ENCODE measurements at places on chromosomes 5 and 9.

DNA sequence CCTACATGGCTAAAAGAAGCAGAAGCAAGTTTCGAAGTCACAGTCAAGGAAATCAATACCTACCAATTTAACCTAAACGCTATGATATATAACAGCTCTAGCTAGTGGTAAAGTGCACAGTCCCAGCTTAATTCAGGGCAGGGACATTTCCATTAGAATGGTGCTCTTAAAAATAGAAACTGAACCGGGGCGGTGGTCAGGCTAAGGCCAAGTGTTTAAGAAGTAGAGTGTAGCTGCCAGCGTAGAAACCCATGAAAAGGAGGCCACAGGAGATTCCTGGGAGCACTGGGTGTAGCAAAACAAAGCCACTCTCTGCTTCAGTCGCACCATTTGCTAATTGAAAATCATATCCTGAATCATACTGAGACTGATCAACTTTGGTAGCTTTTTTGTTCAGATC, 28.8 kb downstream of the PPIC start:
- no peak for DNase-seq

DNA sequence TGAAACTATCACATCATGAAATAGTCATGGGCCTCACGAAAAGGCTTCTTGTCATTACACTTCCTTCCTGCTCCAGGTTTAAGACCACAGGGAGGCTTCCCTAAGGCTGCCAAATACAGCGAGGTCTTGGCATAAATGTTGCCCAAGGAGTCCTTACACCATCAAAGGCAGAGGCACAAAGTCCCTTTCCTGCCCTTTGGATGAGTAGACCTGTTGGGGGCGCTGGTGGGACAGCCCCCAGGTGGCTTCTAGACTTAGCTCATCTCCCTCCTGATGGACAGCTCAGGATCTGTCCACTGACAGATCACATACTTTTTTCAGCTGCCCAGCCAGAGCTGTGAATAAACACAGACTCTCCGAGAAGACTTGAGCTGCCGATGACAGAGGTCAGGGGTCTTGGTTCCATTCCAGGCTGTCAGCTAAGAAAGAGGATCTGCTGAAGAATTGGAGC, 15.5 kb upstream of the MEGF9 start:
- DNase-seq = no peak

GRCh38 chr5:38245307-38245706, 13.1 kb upstream of the EGFLAM start:
- DNase-seq = no peak

- no peak for DNase-seq
Measured at GRCh38 chr5:118228489-118228888, 759.9 kb downstream of the DTWD2 start.

DNA sequence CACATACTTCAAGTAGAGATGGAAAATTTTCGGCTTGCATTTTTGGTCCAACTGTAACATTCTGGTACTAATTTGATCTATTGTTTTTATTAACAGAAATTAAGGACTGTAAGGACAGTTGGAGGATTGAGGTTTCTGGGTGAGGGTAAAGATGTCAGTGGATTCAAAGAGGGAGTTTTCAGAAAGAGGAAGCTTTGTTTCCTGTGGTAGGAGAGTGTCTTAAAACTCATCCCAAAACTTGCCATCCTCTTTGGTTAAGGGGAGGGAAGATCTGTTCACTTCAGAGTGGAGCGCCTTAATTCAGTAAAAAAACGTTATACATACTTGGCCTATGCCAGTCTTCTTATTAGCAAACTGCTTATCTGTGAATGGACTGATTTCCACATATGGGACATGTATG, 13.8 kb downstream of the CNTRL start:
- no peak for DNase-seq

GRCh38 chr9:75644649-75645048, 245.8 kb upstream of the PCSK5 start:
- no peak for DNase-seq

DNA sequence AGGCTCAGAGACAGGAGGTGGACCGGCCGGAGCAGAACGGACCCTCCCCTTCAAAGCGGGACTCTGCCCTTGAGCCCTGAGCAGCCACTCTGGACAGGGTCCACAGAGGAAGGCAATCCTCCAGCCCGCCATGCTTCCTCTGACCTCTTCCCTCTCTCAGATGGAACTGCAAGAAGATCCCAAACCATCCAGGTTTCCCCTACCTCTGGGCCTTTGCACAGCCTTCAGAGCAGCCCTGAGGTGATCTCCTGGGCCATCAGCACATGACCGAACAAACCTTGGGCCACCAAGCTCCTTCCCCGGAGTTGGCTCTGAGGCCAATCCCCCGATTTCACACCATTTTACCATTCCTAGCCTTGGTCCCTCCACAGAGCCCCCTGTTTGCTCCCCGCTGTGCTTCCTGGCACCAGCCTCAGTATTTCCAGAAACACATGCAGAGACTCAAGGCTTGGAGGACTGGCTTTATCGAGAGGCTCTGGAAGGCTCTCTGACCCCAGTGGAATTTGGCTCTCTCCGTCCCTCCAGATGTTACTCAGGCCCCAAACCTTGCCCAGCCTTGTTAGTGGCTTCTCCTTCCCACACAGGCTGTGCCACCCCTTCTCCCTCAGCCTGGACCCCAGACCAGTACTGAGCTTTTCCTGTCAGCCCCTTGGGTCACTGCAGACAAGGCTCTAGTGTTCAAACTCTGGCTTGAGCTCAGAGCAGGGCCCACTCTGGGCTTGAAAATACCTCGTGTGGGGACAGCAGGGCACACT, 48.6 kb upstream of the KCNMB1 start:
- DNase-seq = no peak

All from amygdala (tissue), 56 donors.